ENCODE measurements at places on chromosomes 1 and 21.

DNA sequence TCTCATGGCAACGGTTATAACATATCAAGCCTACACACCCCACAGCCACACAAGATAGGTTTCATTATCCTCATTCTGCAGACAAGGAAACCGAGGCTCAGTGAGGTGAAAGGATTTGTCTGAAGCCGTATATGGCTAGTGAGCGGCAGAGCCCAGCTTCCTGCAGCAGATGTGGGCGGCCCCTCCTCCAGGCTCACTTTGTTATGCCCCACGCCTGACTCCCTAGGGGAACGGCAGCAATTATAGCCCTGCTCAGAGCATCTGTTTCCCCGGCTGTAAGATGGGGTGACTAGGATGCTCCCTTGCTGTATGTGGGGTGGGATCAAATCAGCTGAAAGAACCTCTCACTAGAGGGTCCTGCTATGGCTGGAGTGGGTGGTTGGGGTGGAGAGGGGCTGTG, 22.1 kb downstream of the GRHL3 start:
- DNase-seq = no peak

DNA sequence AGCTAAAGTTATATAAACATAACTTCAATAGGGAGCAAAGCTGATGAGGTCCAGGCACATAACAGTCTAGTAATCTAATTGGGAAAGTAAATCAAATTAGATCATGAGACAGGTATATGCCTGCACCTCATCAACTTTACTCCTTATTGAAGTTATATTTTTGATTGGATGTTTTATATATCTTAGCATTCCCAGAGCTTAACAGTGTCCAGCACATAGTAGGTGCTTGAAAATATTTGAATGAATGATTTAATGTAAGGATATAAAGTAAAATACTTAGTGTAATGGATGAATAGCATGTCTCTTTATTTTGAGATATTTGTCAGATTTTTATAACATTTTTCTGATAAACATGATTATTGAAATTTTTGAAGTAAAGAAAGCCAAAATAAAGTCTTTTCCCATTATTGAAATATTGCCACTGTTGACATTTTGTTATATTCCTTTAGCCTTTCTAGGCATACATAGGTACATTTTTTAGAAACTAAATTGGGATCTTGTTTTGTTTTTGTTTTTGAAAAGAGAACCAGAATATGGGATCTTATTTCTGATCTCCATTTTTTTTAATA, 2.8 kb downstream of the CDC7 start:
- no peak for DNase-seq

DNA sequence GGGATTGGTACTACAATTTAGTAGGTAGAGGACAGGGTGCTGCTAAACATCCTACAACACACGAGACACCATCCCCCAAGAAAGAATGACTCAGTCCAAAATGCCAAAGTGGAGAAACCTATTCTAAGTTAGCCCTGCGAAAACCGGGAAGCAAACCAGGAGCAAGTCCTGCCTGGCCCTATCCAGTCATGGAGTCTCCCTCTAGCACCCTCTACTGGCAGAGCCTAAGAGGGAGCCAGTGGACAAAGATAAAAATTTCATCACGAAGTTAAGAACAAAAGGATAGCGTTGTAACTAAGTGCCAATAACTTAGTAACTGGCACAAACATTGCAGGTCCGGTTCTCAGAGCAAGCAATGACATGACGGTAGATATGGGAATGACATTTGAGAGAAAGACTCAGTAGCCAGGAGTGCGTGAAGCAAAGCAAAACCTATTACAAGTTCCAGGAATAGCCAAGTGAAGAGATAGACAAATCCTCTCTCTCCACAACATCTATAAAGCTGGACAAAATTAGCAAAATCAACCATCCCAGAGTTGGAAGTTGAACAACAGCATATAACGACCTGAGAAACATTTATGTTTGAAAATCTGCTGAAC, 383.5 kb downstream of the OMA1 start:
- no peak for DNase-seq

DNA sequence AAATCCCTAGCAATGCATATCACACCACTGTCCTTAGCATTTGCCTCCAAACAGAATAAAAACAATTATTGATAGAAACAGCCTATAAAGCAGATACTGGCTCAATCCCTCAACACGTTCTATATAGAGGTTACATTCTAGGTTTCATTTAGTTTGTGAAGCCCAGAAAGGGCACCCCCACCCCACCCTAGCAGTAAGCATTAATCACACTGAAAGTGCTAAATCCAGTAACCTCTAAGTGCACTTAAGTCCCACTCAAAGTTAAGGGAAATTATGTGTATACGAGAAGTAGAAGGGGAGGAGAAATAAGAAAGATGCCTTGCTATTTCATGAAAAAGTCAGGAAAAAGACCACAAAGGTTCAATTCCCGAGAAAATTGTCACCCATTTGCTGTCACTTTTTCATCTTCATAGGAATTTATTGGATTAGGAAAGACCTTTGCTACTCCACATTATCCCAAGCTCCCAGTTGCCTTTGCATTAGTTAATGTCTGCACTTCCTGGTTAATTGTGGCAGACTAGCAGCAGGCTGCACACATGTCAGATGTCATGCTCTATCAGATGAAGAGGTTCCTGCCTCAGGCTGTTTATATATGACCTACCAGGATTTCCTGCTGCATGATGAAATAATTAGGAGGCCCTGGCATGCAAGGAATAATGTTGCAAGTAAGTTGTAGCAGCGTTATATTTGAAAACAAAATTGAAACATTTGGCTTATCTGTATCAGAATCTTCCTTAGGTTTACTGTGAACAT, 54.5 kb upstream of the LHX8 start:
- DNase-seq = no peak

DNA sequence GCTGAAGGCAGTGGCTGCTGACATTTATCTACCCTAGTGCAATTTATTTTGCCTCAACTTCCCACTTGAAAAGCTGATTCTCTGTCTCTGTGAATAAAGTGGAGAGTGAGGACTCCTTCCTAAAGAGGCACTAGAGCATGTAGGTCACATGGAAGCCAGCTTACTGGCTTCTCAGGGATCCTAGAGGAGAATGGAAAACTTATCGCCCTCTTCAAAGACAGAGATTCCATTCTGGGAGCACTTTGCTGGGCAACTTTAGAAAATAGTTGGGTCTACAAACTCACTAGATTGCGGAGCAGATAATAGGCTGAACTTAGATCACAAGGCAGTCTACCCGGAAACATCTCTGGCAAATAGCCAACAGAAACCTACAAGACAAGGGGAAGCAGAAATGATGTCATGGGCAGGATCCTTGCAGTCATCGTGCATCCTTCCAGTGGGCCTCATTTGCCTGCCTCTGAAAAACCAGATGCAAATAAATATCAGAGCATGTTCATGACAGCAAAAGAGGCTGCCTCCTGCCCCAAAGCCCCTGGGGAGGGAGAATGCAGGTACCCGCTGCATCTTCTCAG, 104.8 kb upstream of the BARHL2 start:
- DNase-seq = no peak

DNA sequence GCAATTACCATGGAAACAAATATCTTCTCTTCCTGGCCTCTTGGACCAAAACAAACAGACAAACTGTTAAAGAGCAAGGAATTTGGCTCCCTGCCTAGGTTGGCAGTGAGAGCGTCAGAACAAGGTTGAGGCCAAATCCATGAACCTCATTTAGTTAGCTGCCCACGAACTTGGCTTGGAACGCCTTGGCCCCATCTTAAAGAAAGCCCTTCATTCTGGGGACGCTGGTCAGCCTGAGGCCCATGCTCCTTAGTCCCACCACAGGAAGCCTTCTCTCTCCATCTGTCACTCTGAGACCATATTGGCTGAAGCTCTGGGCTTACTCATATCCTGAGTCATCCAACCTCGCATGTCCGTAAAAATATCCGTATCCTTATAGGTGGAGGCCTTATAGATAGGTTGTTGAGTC, 62.4 kb upstream of the DIRAS3 start:
- DNase-seq = no peak

DNA sequence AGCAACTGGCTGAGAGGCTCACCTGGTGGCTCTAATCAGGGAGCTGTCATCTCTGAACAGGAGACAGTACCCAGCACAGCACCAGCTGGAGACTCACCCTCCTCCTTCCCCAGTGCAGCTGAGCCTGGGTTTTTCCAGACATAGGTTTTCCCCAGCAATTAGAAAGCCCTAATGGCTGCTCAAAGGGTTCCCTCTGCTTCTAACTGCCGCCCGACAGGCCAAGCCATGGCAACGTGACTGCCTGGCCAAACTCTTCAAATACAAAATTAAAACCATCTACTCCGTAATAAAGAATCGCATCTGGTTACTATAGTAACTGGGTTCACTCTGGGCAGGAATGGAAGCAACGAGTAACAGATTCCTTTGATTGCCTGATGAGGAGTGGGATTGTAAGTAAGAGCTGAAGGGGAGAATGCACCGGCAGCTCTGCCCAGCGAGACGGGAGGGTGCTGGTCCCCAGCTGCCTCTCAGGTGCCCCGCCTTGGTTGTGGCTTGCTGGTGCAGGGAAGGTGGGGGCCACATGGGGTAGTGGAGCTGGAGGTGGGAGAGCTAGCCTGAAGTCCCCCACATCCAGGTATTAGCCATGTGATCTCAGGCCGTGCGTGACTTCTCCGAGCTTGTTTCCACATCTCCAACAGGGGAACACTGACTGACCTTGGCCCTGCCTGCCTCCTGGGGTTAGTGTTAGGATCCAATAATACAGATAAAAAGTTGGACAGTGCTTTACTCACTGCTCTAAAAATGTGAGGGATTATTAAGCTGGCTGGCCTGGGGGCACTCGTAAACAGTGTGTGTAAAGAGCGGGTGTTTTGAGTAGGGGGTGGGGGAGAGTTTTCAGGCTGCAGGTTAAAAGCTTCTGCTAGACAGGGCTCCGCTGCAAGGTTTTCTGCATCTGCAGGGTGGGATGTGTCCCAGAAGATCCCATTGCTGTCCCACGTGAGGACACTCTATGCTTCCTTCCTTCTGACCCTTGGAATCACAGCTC, 94.2 kb downstream of the KCNN3 start:
- DNase-seq = no peak

- DNase-seq = no peak
These were observed 12.0 kb downstream of the SETD4 start for GRCh38 chr21:36048357-36048756.

- DNase-seq = peak; percentile 66
These were observed 3.3 kb upstream of the LSM10 start for GRCh38 chr1:36400825-36401601.

- no peak for DNase-seq
These were observed 281.7 kb upstream of the CXADR start for GRCh38 chr21:17231124-17231523.

DNA sequence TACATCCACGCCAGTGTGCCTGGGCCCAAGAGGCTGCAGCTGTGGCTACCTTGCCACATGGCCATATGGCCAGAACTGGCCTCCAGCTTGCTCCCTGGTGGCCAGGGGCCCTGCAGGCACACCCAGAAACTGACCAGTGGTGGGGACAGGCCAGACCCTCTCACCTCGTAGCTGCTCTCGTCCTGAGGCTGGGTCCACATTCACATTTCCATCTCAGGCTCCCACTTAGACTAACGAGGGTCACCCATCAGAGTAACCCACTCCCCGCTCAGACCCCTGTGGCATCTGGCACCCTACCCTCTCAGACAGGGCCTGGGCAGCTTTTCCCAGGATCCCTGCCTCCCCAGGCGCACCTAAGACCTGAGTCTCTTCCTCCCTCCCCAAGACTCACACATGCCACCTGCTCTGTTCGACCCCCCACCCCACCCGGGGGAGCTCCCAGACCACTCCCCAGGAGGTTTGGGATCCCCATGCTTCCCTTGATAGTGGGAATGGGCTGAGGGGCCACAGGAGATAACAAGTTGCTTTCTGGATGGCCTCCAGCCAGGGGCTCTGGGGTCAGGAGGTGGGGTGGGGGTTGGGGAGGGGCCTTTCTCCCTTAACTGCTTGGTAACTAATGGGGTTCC, 21.3 kb upstream of the RNU1-4 start:
- DNase-seq = peak; percentile 55

- DNase-seq = no peak
These were observed 85.0 kb upstream of the KCNJ15 start for GRCh38 chr21:38171723-38172344.

DNA sequence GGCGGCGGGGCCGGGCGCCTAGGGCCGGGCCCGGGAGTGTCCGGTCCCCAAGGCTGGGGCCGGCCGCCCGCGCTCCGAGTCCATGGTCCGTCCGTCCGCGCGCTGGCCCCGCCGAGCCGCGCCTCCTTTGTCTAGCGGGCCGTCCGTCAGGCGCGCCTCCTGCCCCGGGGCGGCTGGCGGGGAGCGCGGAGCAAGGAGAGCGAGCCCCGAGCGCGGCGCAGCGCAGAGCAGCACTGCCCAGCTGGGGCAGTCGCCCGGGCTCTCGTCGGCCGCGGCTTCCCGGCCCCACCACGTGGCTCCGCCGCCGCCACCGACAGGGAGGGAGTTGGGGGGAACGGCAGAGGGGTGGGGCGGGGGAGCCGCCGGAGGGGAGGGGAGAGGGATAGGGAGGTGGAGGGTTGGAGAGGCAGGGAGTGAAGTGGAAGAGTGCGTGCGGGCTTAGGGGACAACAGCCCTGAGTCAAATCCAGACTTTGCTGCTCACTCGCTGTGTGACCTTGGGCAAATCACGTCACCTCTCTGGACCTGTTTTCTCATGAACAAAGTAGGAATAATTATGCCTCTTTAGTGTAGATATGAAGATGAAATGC, at the start of gene NKAIN1:
NKAIN1 (minus strand) TSS at position 235 of the 589 bp plus-strand sequence. CDS start 340 bp downstream, outside the sequence.
- no peak for DNase-seq

- no peak for DNase-seq
These were observed 47.0 kb upstream of the WDR26 start for GRCh38 chr1:224481601-224482000.

GRCh38 chr1:48493970-48494769, 22.2 kb upstream of the SPATA6 start:
- no peak for DNase-seq
